Sciatic nerve (tissue), 2 donors: ENCODE measurements at places on chromosomes 12 and 14.

GRCh38 chr14:66717561-66718140 is 209.7 kb downstream of the GPHN start:
- no peak for DNase-seq

- DNase-seq = no peak
Observed at GRCh38 chr12:72234886-72235285, 37.3 kb upstream of the TRHDE start.

DNA sequence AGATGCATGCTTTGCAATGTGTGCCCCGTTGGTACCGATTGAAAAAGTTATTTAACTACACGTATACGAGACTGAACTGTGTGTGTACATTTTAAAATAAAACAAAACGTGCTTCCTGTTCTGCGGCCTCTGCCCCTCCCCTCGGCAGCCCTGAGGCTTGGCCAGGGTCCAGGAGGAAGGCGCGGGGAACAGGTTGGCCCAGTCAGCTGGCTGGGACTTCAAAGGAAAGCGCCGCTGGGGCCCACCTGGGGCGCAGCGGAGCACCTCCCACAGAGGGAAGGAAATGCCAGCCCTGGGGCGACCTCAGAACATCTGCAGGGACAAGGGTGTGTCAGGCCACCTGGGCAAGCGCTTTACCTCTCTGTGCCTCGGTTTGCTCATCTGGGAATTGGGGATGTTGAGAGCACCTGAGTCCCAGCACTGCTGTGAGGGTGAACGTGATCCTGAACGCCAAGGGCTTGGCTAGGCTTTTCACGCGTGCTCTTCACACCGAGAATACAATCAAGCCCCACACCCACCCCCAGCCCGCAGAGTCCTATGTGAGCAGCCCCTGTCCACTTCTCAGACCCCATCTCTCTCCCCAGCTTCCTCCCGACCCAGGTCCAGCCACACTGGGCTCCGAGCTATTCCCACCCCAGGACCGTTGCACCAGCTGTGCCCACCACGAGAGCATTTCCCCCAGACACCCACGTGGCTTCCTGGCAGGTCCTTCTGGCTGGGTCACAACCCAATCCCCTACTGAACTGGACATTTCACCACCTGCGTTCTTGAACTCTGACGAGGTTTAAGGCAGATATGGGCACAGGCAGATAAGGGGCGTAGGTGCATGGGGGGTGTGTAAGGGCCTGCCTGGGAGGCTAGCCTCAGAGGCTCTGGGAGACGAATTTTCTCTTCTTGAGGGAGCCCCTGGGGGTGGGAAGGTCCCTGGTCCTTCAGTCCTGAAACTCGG is 41.9 kb upstream of the NCOR2 start:
- peak; percentile 87 for DNase-seq

GRCh38 chr14:73198253-73198652 is 39.1 kb upstream of the PAPLN start:
- DNase-seq = no peak

GRCh38 chr14:23182372-23183157 is 895 bp downstream of the SLC7A8 start:
- no peak for DNase-seq

DNA sequence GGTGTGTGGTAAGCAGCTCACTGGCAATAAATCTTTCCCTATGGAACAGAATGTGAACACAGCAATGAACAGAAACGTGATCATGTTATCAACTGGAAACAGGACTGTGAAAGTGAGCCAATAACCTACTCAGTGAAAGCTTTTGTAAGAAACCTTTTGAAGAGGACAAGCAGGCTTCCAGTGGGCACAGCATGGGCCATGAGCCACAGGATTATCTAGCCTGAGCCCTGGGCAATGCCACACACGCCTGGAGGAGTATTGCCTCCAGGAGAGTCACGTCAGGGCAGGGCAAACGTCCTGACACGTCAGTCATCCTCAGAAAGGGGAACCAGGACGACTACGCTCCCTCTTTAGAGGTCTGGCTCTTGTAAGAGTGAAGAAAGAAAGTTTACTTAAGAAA is 32.3 kb downstream of the NRDE2 start:
- DNase-seq = no peak

- no peak for DNase-seq
Observed at GRCh38 chr12:118981285-118982211, at the start of gene SRRM4. SRRM4 (plus strand) TSS chr12:118981541; CDS start chr12:118981883, 342 bp downstream.

DNA sequence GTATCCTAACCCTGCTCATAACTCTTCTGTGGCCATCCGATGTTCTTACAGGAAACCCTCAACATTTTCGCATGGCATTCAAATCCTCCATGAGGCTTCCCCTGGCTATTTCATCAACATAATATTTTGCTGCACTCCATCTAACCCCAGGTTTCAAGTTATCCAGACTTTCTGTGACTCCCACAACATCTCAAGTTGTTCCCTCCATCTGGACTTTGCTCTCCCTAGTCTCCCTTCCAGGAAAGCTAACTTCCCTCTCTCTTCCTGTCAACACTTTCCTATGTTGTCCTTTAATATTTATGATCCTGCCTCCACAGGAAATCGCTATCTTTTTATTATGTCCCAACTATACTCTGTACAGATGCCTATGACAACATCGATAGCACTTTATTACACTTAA is 146.1 kb downstream of the METTL25 start:
- DNase-seq = no peak

DNA sequence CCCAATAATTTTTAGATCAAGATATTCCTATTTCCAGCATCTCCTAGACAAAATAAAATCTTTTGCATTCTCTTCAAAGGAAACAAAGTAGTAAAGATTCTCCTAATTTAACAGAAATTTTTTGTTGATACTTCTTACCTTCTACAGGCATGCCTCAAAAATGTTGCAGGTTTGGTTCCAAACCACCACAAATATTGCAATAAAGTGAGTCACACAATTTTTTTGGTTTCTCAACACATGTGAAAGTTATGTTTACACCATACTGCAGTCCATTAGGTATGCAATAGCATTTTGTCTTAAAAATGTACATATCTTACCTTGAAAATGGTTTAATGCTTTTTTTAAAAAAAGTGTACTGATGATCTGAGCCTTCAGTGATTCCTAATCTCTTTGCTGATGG is 65.6 kb upstream of the USP15 start:
- DNase-seq = no peak

GRCh38 chr12:130160711-130161231 is 1.5 kb upstream of the FZD10 start:
- DNase-seq = peak; percentile 45

- no peak for DNase-seq
Observed at GRCh38 chr12:131867471-131867870, 27.0 kb upstream of the ULK1 start.

DNA sequence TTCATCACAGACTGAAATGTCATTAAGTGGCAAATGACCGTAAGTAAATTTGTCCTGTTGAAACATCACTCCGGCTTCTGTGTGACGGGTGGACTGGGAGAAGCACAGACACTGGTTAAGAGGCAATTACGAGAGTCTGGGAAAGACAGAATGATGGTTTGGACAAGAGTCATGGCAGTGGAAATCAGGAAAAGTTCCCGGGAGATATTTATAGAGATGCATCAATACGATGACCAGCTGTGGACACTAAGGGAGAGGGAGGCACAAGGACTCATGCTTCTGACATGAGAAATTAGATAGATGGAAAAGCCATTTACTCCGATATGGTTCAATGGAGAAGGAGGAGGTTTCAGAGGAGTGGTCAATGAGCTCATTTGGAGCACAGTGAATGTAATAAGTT is 27.3 kb downstream of the CKAP4 start:
- DNase-seq = no peak

DNA sequence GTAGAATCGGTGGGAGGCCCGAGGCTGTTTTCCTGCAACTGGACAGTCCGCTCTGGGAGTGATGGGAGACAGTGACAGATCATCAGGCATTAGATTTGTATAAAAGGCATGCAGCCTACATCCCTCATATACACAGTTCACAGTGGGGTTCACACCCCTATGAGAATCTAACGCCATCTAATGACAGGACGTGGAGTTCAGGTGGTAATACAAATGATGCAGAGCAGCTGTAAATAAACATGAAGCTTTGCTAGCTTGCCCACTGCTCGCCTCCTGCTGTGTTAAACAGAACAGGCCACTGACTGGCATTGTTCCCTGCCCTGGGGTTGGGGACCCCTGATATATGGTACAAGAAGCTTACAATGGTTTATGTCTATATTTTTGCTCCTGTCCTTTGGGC is 179.0 kb downstream of the LRFN5 start:
- DNase-seq = no peak

DNA sequence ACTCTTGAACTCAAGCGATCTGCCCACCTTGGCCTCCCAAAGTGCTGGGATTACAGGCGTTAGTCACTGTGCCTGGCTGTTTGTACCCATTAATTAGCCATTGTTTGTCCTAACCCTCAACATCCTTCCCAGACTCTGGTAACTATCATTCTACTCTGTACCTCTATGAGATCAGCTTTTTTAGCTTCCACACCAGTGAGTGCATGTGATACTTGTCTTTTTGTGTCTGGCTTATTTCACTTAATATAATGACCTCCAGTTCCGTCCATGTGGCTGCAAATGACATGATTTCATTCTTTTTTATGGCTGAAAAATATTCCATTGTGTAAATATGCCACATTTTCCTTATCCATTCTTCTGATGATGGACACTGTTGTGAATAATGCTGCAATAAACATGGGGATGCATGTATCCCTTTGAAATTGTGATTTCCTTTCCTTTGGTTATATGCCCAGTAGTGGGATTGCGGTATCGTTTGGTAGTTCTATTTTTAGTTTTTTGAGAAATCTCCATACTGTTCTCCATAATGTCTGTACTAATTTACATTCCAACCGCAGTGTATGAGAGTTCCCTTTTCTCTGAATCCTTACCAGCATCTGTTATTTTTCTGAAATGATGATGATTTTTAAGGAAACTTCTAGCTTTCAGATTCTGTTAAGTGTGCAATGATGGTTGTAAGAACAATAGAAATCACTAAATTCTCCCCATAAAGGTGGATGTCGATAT is 6.7 kb upstream of the PPP4R3A start:
- DNase-seq = no peak

DNA sequence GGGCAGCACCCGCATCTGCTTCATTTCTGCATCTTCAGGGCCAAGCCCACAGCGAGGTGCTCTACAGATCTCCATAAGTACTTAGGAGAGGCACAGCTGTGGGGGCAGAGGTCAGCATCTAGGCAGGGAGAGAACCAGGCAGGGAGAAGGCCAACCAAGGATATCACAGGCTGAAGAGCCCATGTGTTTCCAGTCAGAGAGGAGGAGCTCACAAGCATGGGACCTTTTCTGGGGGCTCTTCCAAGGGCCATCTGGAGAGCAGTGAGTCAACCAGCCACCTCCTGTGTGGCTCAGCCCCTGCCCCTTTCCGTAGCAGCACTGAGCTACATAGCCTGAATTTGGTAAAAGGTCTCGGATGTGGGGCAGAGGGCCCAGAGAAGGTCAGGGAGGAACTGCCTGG is 78.5 kb downstream of the ARL6IP4 start:
- DNase-seq = no peak

DNA sequence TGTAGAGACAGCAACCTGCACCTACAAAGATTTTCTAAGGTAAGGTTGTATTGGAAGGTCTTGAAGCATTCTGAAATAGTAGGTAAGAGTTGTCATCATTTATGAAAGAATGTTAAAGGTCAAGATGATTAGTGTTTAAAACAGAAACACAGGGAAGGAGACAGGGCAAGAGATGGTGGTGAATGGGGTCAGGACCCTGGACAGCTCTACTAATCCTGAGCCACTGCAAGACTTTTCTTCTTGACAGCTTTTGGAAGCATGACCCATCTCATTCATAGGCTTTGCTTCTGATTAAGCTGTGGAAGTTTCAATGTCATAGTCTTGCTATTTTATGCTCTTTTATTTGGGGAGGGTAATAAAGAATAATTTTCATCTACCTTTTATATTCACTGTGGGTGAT is 75.5 kb upstream of the CAND1 start:
- DNase-seq = no peak

DNA sequence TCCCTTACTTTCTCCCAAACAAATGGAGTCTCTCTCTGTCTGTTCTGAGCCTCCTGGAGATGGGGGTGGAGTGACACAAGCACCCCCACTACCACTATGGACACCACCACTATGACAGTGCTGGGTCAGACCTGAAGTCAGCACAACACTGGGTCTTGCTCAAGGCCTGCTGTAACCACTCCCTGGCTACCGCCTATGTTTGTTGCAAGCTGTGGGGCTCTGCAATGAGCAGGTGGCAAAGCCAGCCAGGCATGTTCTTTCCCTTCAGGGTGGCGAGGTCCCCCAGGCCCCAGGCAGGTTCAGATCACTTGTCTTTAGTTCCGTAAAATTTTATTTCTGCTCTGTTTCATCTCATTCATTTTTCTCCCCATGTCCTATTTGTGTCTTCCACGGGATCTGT is 349.8 kb downstream of the TMEM121 start:
- peak; percentile 38 for DNase-seq

DNA sequence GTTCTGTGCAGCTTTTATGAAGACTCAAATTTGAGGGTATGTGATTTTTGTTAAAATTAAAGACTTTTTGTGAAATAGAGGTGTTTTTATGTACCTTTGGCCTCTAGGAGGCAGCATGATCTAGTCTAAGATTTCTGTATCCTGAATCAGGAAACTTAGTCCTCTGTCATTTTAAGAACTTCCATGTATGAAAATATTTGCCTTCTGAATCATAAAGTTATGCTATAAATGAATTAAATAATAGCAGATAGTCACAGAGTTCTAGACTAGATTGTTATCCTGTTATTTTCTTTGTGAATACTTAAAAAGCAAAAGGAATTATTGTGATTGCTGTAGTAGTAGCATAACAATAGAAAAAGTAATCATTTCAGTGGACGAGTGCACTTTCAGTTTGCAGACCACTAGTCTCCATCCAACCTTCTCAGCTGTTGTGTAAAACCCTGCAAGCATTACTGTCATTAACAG is 56.3 kb downstream of the FGD4 start:
- DNase-seq = no peak
